ENCODE measurements at places on chromosomes 12 and 14.

DNA sequence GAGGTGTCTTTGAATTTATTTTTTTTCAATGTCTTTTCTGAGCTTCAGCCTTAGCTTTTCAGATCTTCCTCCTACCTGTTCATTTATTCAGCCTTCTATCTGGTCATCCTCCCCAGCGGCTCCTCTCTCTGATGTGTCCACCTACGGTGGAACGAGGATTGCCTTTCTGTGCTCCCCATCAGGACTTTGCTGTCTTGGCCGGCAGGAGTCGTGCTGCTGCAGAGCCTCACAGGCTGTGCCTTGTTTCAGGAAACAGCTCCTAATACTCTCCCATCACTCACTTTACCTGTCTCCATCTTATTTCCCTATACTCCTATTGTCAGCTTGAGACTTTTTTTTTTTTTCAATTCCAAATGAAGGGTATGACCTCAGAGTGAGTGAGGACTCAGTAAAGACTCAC is 76.9 kb downstream of the KICS2 start:
- no peak for DNase-seq

- DNase-seq: no peak
Measured at GRCh38 chr12:110913119-110914056, 7.0 kb downstream of the MYL2 start.

DNA sequence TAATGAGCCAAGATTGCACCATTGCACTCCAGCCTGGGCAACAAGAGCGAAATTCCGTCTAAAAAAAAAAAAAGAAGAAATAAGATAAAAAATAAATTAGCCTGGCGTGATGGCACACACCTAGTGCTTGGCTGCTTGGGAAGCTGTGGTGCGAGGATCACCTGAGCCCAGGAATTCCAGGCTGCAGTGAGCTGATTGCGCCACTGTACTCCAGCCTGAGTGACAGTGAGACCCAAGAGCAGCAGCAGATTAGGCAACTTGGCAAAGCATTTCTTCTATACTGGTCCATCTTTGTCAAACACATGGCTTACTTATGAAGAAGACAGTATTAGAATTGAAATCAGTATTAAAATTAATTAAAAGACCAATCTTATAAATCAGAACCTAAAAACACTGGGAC is 6.3 kb downstream of the GON7 start:
- DNase-seq: no peak

DNA sequence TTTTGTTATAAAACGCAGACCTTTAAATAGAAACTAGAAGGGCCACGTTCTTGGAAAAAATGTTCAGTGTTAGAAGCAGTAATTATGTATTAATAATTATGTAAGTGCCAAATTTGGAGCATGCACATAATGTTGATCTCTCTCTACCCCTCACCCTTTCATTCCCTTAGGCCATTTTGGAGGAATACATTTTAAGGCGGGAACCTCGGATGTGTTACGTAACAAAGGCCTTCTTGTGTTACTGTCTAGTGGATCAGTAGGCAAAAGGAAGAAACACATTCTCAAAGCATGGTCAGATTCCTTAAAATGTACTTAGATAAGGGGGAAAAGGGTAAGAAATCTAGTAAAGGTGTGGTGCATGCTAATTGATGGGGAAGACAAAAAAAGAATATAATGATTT is 52.7 kb downstream of the RASSF3 start:
- no peak for DNase-seq

GRCh38 chr12:46915082-46915481 is 89.3 kb upstream of the SLC38A4 start:
- DNase-seq: no peak

DNA sequence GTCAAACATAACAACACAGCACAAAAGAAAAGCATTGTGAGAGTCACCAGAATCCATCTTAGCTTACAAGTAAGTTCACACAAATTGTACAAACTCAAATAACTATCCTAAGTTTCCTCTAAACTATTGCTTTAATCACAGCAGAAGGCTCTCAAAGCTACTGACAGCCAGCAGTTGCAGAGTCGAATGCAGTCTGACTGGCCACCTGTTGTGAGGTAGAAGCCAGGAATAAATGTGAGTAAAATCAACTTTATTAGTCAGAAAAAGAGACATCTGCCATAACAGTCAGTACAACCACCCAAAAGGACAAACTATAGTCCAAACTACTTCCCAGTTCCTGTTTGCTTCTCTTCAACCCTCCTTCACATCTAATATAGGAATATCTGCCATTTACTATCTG is 231.7 kb upstream of the USP15 start:
- no peak for DNase-seq

- no peak for DNase-seq
Measured at GRCh38 chr12:104694711-104695110, 238.0 kb downstream of the CHST11 start.

DNA sequence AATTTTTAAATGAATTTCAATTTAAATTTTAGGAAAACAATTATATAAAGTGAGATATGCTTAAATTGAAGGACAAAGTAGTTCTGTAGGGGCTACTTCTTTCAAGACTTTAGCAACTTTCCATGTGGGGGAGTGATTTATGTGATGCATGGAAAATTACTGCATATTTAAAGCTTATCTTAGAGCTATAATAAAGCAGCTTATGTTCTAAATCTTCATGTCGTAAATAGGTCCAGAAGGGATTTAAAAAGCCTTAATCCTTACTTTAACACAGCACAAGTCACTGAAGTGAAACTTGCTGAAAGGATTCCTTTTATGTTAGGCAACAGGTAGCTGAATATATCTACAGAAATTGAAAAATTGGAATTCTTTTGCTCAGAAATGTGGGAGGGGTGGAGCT is 340.4 kb downstream of the NAV3 start:
- DNase-seq: no peak

All from activated T-helper 2 cell treated with anti-CD3 and anti-CD28 coated beads, Interferon-gamma antibody, Interleukin-2, Interleukin-4, amounts not matched to agents 10 μg/mL and 5 μg/mL and 100 μg/mL, durations not matched to agents 14 hours and 24 hours and 36 hours (primary cell).